Coronary artery (tissue), 2 donors: ENCODE measurements at places on chromosomes 13 and 19.

DNA sequence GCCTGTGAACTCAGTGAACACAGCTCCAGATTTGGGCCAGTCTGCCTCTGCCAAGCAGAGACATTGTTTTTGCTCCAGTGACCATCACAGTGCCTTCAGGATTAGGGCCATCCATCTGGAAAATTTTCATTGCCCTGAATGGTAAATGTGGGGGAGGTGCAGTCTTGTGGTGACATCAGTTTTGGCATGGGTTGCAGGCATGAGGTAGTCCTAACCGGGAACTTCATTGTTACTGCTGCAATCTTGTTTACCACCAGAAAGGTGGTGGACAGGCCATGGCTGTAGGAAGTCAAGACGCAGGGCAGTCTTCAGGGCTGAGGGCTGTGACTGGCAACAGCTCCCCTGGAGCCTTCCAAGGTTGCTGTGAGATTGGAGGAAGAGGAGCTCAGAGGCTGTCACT is 55.2 kb downstream of the SPATA13 start:
- no peak for DNase-seq

DNA sequence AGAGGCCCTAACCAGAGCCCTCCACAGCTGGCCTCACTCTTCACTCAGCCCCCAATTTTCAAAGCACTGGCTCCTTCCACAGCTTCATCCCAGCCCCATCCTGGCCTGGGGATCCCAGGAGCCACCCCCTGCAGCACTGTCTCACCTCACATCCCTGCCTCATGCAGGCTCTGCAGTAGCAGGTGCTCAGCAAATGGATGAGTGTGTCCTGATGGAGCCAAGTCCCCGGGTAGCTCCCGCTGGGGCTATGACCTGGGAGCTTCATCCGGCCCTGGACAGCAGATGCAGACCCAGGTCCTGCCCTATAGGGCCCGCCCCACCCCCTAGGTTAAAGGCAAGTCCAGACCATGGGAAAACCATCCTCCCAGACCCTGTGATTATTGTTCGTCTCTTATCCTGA is 143.2 kb upstream of the ZNF507 start:
- no peak for DNase-seq

DNA sequence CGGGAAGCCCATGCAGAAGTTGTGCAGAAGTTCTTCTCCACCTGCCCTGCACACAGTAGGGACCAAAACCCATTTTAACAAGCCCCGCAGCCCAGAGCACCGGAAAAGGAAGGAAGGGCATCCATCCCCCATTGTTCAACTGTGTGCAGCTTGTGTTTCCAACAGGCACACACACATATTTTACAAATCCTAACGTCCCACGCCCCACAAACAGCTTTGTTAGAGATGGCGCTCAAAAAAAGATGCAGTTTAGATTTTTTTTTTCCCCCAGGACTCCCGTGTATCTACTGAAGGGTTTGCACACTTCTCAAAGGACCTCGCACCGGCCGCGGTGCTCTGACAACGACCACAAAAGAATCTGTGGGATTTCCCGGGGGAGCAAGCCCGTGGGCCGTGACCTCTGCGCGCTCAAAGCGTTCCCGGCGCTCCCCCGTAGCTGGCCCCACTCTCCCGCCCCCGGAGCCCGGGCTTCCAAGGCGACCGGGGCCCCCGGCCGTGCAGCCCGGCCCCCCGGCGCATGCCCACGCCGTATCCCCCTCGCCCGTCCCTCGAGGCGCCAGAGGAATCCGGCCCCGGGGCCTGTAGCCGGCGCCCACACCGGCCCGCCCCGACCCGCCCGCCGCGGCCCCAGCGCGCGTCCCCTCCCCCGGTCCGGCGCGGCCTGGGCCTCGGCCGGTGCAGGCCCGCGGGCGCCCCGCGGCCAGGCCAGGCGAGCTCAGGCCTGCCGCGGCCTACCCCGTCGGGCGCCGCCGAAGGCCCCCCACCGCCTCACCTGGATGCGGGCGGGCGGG is 523 bp downstream of the ELAVL1 start:
- no peak for DNase-seq

DNA sequence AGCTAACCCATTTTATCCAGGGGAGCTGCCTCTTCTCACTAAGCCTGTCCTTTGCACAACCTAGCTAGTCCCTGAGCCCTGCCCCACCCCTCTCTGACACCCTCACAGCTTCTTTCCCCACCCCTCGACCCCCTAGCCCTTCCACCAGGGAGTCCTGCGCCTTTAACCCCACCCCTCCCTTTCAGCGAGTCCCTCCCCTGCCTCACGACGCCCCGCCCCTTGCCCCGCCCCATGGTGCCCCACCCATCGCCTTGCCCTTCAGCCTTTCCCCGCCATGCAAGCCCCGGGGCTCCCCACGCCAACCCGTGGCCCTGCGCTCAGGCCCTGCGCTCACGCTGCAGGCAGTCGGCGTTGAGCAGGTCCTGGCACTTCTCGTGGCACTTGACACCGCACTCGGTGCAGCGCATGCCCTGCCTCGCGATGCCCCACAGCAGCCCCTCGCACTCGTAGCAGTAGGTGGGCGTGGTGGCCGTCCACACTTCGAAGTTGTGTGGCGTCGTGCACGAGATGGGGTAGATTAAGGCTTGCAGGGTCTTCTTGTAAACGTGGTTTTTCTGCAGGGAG is 40.0 kb downstream of the UNC13A start:
- DNase-seq: no peak
